ENCODE measurements at places on chromosomes 5 and 9. TPM values are rescaled to one million over a fixed set of nuclear protein-coding genes. Genes with fewer than 3 reads are reported as not detected.

DNA sequence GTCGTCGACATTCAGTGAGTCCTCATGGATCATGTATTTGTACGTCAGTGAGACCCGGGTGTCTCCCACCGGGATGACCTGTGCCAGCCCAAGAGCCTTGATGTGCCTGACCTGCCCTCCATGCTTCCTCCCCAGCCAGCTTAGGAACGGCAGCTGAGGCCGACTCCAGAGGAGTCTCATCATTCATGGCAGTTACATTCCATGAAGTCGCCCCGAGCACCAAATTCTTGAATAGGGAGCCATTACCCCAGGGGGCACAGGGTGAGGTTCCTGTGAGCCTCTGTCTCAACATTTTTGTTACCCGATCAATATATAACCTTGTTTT is 67.8 kb downstream of the ZNF354C start:
- no peak for DNase-seq

The RASEF gene
- 13.8 TPM for total RNA-seq

DNA sequence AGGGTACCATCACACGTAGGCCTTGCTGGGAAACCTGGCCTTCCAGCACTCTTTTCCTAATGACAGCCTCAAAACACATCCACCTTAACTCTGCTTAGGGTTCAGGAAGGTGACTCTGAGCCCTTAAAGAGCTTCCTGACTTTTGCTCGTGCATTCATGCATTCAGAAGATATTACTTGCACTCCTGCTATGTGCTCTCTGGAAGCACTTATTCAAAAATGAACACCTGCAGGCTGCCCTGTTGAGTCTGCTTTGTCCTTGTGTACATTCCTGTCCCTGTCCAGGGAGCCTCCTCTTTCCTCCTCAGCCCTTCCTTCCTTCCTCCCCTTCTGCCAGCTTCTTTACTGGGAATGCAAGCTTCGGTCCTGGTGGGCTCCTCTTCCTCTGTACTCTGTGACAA is 61.5 kb downstream of the SPRY4 start:
- DNase-seq = no peak

- DNase-seq = no peak
Measured at GRCh38 chr5:117759849-117760499, 1185.4 kb upstream of the SEMA6A start.

The PDE8B gene
- total RNA-seq = 5.6 TPM

The PHF24 gene
- total RNA-seq = 0.24 TPM

- no peak for DNase-seq
Measured at GRCh38 chr5:5710471-5710870, 288.0 kb downstream of the ICE1 start.

DNA sequence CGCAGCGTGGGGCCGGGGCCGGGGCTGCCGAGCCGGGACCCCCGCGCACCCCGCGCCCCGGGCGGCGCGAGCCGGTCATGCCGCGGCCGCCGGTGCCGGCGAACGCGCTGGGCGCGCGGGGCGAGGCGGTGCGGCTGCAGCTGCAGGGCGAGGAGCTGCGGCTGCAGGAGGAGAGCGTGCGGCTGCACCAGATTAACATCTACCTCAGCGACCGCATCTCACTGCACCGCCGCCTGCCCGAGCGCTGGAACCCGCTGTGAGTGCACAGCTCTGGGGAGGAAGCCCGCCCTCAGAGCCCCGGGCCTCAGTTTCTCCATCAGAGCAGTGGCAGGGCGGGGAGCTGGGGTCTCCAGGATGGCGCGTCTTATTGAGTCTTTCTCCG is 335 bp downstream of the GALNT12 start:
- DNase-seq = no peak

The SRP19 gene
- total RNA-seq = 22.1 TPM

GRCh38 chr9:136058801-136059302 is 36.2 kb downstream of the NACC2 start:
- DNase-seq = no peak

DNA sequence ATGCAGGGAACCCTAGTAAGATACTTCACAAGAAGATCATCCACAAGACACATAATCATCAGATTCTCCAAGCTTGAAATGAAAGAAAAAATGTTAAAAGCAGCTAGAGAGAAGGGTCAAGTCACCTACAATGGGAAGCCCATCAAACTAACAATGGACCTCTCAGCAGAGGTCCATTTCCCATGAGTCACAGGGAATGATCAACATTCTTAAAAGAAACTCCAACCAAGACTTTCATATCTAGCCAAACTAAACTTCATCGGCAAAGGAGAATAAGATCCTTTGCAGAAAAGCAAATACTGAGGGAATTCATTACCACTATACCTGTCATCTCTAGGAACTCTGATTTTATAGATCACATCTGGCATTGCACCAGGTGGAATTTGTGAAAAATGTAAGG is 52.9 kb upstream of the SPATA31E1 start:
- DNase-seq = no peak

DNA sequence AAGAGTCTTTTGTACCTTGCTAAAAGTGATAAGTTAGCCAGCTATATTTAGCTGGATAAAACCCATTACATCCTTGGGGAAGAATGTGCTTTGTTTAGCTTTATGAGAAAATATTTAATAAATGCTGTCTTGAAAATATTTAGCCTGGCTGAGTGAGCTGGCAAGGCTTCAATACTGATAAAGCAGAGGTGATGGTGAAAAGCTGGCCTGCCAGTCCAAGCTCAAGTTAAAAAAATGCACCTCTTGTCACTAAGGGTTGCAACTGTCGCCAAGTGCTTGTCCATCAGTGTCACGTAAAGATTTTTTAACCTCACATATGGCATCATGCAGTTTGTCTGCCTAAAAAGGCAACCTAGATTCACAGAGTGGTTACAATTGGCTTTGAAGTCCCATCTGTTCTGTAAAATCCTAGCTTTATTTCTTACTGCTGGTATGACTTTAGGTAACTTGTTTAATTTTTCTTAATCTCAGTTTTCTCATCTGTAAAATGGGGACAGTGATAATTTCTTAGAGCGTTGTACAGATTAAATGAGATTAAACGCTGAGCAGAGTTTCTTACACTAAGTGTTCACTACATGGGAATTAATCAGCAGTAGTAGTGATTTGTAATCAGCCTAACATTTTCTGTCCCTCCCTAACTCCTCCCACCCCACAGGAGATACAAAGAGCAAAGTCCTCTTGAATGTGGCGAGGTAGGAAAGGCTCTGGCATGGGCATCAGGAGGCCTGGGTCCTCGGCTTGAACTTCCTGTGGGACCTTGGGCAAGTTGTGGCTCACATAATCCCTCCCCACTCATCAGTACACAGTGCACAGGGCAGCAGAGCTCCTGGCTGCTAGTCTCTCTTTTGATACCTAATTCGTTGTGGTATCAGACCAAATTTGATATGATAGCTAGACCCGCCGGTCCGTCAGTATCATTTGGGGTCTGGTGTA is 48.7 kb downstream of the PIK3R1 start:
- peak; percentile 48 for DNase-seq

DNA sequence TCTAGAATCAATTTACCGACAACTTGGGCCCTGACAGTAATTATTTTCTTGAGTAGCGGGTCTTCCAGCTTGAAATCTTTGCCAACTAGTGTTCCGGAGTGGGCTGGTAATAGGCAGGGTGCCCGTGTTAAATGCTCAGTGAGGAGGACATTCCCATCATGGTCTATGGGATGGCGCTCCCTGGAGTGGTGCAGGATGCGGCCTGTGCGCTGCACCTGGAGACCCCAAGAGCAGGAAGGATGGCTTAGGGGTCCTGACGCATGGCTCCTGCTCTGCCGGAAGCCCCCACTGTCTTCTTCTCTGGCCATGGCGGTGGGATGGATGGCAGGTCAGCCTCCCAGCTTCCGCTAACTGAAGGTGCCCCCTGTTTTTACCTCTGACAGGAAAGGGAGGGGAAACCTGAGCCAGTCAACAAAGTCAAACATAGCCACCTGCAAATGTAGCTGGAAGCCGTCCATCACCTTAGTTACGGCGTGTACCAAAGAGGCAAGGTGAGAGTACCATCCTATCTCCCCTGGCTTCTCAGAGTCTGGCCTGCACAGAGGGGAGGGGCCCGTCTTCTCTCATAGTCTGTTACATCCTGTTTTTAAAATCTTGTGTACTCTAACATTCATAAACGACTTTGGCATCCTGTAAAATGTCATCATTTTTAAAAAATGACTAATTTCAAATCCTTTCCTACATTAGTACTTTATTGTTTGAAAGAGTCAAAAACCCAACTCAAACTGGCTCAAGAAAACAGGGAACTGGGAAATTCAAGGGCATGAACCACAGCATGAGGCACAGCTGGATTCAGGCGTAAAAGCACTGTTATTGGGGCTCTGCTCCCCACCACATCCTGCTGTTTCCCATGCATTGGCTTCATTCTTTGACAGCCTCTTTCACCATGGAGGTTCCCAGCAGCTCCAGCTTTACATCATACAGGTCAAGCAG is 28.5 kb upstream of the UNC5A start:
- DNase-seq = no peak

The RNF180 gene
- 7.2 TPM for total RNA-seq

DNA sequence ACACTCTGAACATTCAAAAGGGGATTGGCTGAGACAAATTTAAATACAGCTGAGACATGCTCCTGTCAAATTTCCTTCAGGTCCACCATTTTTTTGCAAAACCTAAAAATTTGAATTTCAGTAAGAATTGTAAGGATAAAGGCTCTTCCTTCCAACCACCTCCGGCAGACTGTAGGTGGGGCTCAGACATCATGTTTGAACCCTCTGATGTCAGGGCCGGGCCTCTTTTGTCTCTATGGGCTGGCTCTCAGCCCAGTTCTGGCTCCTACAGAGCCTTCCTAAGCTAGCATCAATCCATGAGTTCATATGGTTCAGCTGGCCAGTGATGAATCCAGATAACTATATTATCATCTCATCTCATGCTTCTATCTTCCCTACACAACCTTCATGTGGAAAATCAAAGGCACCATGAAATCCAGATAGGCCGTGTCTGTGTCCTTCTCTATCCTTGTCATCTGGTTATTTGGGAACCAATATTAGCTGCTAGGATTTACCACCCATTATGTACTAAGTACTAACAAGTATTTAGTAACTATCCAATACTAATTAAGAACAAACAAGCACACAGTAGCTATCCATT is 44.2 kb downstream of the NIPSNAP3B start:
- no peak for DNase-seq

DNA sequence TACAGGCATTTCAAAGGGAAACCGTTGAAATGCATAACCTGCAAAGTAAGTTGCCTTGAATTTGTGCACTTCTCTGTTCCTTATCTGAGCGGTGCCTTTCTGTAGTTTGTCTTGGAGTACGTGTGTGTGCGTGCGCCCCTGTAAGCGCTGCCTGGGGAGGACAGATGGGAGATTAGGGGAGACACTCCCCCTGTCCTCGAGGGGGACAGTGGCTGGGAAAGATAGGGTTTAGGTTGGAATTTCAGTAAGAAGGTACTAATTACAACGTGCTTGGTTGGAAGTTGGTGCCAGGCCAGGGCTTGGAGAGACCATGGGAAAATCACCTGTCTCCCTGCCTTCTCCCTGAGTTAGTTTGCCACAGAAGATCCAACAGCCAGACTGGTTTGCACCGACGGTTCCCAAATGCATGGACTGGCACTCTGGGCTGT is 73.2 kb downstream of the PIK3R1 start:
- peak; percentile 33 for DNase-seq

The IL33 gene
- 4.4 TPM for total RNA-seq

DNA sequence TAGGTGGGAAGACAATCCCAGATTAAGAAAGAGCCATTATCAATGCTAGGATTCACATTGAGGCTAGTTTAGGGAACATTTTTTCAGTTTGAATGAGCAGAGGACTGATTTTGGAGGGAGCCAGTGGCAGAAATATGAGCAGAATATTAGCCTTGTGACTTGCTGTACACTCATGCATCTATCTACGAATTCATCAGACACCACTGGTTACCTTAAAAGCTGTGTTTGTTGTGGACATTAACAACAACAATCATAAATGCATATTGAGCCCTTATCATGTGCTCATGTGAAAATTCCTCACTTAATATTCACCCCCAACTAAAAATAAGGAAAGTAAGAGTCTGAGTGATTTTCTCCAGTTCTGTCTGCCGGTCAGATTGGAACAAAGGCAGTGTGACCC is 9.9 kb upstream of the SH3TC2 start:
- DNase-seq = no peak

The PCDHGB4 gene
- 1.7 TPM for total RNA-seq

- no peak for DNase-seq
Measured at GRCh38 chr9:83625178-83625577, 2.2 kb downstream of the IDNK start.

GRCh38 chr5:34412736-34413135 is 243.4 kb upstream of the RAI14 start:
- DNase-seq = no peak
